ENCODE measurements at places on chromosomes 12 and 14.

GRCh38 chr14:88667555-88668273 lies 104.9 kb downstream of the ZC3H14 start:
- DNase-seq = peak; percentile 3

DNA sequence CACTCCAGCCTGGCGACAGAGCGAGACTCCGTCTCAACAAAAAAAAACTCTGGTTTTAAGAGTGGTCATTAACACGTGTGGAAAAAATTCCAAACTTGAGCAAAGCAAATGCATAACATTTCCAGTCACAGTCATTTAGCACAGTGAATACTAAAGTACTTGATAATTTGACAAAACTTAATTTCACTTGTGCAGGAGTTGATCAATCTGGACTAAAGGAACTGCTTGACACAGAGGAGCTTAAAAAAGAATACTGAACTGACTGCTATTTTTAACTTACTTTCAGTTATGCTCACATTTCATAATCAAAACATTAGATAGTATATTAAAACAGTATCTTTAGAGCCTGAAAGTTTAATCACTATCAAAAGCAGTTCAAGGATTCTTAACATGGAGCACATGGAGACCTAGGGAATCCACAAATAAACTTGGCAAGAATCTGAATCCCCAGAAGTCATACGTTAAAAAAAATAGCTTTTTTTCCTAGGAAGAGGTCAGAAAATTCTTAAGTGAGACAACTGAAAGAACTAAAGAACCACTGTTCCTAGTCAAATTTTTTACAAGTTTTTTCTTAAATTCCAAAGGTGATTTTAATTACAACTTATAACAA lies 7.4 kb downstream of the UBE2N start:
- DNase-seq = no peak

DNA sequence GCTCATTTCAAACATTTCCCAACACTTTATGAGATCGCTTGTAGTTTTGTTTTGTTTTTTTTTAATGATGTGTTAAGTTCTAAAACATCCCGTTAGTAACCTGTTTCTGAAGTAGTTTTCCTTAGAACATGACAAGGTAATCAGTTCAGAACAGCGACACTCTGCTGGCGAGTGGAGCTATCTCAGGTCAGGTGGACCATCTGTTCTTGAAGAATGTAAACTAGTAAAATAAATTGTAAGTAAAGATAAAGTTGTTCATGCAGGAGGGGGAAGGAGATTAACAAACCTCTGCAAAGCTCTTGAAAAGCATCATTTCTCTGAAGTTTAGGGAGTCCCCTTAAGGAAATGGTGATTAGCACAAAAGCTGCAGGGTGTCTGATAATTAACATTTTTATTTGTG lies 71.9 kb upstream of the DACT1 start:
- no peak for DNase-seq

DNA sequence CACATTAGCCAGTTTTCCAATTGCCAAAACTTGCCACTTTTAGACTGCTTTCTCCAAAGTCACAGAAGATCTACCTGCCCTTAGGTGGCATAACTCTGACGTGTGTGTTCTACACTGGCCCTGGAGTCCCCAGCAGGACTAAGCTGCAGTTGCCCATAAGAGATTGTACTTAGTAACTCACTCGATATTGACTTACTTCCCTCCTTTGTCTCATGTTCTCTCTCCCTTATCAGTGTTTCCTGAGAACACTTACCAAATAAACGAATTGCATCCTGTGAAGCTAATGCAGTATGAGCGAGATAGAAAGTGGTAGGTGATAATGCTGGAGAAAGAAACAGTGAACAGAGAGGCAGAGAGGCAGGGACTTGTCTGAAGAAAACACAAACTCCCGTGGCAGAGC lies 117.2 kb downstream of the NUAK1 start:
- no peak for DNase-seq

- DNase-seq = no peak
Observed at GRCh38 chr14:95496690-95497259, 19.7 kb downstream of the SYNE3 start.

DNA sequence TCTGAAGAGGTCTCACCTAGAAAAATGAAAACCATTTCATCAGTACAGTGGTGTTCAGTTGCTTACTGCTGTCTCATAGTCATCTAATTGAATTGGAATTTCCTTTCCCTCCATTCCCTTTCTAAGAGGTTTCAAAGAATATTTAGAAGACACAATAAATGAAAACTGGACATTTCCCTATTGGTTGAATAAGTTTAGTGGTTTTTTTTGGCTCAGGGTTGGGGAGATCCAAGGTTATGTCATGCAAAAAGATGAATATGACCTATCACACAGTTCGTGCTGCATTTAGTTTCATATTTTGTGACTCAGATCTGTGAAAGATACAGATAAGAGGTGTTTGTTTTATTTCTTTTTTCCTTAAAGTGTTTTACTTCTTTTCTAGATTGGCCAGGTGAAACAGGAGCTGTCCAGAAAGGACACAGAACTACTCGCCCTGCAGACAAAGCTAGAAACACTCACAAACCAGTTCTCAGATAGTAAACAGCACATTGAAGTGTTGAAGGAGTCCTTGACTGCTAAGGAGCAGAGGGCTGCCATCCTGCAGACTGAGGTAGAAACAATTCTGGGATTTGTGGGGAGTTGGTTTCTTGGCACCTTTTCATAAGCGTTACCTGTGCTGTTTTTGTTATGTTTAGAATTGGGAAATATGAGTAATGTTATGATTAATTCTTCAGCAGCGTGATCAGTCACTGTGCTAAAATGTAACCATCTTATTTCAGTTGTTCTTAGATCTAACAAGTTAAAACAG lies 124.6 kb downstream of the ERC1 start:
- no peak for DNase-seq

- DNase-seq = no peak
Observed at GRCh38 chr14:100592972-100593371, 5.8 kb upstream of the BEGAIN start.

- no peak for DNase-seq
Observed at GRCh38 chr12:22683131-22683530, 58.2 kb downstream of the ETNK1 start.

- DNase-seq = no peak
Observed at GRCh38 chr12:87924149-87924548, 105.1 kb downstream of the C12orf50 start.

All from T-helper 9 cell (primary cell).